Left hindlimb (tissue), 1 donor: ENCODE measurements at places on chromosomes 5 and 9.
A peak's percentile ranks its signal among the peaks of the same experiment; 100 is the strongest.

DNA sequence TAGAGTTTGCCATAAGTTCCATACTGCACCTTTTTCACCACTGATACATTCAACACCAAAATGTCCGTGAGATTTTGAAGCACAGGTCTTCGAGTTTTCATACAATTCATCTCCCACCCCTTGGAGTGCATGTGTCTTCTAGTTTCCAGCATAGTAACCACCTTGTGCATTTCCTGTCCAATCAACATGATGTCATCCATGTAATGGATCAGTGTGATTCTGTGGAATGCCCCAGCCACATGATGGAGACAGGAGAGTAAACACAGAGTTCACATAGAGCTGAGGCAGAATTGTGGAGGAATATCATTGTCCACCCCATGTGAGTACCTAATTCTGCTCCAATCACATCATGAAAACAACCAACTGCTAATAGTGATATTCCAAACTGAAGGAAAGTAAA, 441.5 kb upstream of the CDH6 start:
- DNase-seq: no peak

- DNase-seq: no peak
These were observed 20.8 kb downstream of the C9orf152 start for GRCh38 chr9:110187126-110187525.

DNA sequence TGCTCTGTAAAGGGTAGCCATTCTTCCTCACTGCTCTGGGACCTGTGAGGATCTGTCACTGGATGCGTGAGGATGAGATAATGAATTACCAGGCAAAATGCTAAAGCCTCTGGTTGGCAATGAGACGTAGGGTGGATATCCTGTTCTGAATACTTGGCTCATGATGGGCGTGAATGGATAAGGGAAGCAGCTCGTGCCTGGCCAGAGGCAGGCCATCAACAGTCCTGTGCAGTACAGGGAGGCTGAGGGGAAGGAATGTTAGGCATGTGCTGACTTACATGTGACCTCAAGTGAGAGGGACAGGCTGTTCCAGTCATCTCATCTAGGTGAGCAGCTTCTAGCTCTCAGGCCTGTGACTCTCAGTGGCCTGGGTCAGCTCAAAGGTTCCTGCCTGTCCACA, 172.8 kb downstream of the CARTPT start:
- no peak for DNase-seq

DNA sequence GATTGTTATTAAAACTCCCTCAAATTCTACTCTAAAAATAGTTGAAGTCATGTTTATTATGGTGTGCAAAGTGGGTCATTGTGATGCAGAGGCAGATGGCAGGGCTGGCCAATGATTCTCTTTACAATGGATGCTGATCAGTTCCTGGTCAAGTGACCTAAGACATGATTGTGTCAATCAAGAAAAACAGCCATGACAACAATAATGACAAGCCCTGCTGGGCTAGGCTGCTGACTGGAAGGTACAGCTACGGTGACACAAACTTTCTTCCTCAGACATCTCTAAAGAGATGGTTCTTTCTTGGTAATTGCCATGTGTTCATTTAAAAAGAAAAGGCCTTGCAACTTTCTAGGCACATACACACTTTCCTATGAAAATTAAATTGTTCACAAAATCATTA, 3.6 kb downstream of the SLC24A2 start:
- DNase-seq: no peak

DNA sequence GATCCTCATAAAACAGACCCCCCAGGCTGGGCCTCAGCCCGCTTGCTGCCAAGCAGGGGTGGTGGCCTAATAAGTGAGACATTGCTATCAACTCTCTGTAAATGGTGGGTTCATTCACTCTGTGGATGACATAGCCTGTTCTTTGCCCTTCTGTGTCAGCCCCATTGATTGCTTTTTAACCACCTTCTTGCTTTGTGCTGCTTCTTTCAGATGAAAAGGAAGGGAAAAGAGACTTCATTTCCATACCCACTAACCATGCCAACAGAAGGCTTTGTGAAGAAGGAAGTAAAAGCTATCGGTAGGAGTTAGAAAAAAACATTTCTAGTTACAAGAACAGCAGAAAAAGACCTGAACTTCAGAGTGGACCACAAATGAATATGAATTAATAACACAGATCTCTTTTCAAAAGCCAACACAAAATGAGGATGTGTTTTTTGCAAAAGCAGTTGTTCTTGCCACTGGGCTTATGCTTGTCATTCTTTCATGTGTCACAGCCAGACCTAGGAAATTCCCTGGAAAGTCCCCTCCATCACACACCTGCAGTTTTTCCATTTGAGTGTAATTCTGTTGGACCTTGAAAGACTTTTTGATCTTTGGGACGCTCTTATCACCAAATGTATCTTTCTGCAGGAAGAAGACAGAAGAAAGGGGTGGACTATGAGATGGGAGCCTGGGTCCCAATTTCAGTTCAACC, 507.7 kb downstream of the CCDC171 start:
- no peak for DNase-seq

GRCh38 chr5:178551059-178551458, 39.1 kb downstream of the COL23A1 start:
- no peak for DNase-seq

DNA sequence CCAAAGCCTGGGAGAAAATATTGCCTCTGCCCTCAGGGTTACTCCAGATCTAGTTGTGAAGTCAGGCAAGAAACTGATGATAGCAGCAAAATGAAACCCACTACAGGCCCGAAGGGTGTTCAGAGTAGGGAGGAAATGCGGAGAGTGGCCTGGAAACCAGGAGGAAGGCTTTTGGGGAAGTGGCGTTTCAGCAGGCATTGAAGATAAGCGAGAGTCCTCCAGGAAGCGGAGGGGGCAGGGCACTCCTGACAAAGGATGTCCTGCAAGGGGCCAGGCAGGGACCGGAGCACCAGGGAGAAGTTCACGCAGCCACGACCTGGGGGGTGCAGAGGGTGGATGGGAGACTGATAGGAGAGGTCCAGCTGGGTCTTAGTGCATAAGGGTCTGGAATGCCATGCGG, 7.8 kb upstream of the FOXI1 start:
- no peak for DNase-seq

DNA sequence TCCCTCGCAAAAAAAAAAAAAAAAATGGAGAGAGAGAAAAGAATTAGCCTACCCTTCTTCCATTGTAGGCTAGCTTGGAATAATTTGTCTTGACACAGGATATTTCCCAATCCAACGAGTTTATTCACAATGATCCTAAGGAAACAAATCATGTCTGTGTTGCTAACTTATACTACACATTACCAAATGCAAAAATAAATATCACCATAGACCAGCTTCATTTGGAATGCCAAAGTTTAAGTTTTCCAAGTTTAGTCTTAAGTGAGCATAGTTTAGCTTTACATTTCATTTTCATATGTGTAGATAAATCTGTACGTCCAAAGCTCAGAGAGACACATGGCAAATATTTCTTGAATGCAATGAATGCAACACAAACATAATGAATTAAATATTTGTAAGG, 1106.2 kb upstream of the DMAC1 start:
- no peak for DNase-seq

GRCh38 chr5:123844873-123845272, 332.9 kb downstream of the CSNK1G3 start:
- DNase-seq: no peak

- DNase-seq: no peak
These were observed 8.9 kb downstream of the OTULIN start for GRCh38 chr5:14673443-14673842.

- no peak for DNase-seq
These were observed 171.0 kb downstream of the ARRDC3 start for GRCh38 chr5:91211997-91212713.

DNA sequence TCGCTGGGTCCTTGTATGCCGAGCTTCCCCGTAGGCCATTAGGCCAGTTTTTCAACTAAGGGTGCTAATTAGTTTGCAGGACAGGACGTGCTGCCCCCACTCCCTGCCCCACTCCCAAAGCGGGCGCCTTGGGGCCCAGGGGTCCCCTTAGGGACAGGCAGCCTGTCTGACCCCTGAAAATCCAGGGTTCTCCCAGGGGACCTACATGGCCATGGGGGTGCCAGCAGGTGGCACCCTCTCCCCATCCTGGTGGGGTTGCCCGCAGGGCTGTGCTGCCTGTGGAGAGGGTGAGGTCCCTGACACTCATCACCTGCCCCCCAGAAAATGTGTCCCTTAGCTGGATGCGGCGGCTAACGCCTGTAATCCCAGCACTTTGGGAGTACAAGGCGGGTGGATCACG, 8.5 kb upstream of the CCDC187 start:
- no peak for DNase-seq

DNA sequence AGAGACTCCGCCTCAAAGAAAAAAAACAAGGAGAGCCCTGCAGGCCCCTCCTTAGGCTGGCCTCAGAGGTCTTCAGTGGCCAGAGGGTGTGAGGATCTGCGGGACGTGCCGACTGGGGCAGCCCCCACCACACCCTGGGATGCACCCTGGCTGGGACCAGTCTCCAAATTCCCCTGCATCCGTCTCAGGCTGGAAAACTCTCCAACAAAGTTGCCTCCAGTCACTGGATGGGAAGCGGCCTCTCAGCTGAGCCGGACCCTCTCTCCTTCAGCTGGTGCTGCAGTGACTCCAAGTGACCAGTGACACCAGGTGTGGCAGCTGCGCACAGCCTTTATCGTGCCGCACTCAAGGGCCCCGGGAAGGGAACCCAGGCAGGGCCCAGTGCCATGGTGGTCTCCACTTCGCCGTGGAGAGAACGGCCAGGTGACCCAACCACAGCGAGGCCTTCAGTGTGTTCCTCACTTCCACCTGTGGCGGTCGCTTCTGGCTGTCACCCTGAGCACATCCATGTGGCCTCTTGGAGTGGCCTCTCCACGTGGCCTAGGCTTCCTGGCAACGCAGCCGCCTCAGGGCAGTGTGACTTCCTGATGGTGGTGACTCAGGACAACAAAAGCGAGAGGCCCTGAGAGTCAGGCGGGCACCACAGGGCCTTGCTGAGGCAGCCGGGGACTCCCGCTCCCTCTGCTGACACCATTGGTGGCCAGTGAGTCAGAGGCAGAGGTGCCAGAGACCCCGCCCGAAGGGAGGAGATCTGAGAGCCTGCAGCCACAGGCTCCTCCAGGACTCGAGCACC, 19.3 kb upstream of the CAMSAP1 start:
- peak; percentile 51 for DNase-seq

GRCh38 chr9:134620751-134621557, 20.6 kb upstream of the COL5A1 start:
- DNase-seq: peak; percentile 15

DNA sequence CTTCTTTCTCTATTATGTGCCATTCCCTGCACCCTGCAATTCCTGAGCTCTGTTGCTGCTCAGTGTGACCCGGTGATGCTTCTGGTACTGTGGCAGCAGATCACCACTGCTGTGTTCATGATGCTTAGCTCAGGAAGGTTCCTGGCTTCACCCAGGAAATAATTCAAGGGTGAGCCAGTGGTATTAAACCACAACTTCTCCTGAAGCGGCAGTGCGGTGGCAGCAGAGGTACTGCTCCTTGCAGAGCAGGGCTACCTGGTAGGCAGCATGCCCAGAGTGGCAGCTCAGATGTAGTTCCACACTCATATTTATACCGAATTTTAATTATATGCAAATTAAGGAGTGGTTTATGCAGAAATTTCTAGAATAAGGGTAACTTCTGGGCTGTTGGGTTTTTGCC, 213.8 kb upstream of the ZNF608 start:
- no peak for DNase-seq

DNA sequence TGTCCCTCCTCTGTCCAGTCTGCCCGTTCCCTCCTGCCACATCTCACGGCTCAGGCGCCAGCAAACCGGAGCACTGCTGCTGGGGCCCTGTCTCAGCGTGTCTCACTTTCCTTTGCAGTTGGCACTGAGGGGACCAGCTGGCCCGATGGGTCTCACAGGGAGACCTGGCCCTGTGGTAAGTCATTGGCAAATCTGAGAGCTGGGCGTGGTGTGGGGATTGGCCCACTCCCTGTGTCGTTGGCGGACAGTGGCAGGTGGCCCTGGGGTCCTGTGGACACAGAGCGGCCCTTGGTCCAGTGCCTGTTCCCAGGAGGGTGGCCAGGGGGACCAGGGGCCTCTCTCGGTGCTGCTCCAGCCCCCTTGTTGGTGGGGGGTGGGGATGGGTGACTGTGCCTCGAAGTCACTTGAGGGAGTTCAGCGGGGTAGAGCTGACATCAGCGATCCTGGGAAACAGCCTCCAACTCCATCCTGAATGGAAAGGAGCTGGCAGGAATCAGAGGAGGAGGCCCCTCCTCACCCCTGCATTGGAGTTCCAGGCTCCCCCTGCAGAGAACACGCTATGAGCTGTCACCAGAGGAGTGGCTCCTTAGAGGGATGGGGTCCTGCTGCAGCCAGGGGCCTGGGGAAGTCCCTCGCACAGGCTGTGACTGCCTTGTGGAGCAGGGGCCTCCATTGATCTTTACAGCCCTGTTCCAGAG, 111.0 kb downstream of the COL5A1 start:
- DNase-seq: no peak

GRCh38 chr5:134576386-134577021, 51.0 kb downstream of the JADE2 start:
- no peak for DNase-seq

- DNase-seq: no peak
These were observed 17.6 kb downstream of the PTCH1 start for GRCh38 chr9:95499046-95499676.

- no peak for DNase-seq
These were observed 123.8 kb downstream of the FGF18 start for GRCh38 chr5:171543148-171543815.

DNA sequence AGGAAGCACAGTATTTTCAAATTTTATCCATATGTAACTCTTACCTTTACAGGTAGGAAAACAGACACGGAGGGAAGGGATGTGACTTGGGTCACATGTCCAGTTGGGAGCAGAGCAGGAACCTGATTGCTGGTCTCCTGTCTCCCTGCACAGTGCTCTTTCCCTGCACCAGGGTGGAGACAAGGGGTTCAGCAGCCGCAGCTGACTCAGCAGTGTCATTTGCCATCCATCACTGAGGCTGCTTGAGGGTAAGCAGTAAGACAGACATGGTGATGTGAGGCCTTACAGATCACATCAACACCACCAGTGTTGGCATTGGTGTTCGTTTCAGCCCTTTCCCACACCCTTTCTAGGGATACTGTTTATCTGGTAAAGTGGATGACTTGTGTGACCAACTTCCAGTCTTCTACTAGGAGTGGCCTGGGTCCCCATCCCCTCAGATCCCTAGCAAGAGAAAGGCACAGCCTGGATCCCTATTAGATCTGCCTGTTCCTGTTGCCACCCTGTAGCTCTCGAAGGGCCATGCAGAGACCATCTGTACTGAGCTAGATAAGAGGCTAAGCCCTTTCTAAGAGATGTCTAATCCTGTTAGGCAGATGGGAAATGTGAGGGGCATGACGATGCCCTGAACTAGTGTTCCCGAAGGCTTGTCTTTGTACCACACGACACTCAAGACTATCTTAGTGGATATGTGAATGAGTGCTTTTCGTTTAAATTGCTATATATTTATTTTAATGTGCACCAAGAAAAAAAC, 29.1 kb downstream of the FRMPD1 start:
- no peak for DNase-seq

GRCh38 chr5:33049842-33050241, 338.7 kb downstream of the NPR3 start:
- no peak for DNase-seq

GRCh38 chr5:14209836-14210235, 66.7 kb downstream of the TRIO start:
- no peak for DNase-seq

- no peak for DNase-seq
These were observed 635 bp downstream of the IFT74 start for GRCh38 chr9:26956860-26957233.

- peak; percentile 81 for DNase-seq
These were observed 75.5 kb downstream of the SGCD start for GRCh38 chr5:156402387-156402921.

- DNase-seq: no peak
These were observed 6.1 kb downstream of the FGF1 start for GRCh38 chr5:142679744-142680143.
